ENCODE measurements at places on chromosomes 2 and 18. TPM values are rescaled to one million over a fixed set of nuclear protein-coding genes. Genes with fewer than 3 reads are reported as not detected.

DNA sequence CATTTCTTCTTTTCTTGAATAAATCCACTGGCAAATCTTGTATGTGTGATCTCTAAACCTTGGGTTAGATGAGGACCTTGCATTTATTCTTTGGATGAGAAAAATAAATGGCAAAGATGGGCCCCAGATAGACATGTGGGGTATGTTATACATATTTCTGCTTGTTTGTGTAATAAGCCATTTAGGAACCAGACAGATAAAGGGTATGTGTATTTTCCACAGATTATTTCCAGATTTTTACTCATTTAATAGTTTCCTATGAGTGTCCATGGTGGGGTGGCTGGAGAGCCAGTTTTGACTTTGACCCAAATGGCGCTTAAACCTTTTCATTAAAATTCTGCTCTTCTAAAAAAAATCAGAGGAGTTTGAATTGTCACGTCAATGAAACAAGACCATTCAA is 102.8 kb downstream of the MYCN start:
- DNase-seq: no peak

DNA sequence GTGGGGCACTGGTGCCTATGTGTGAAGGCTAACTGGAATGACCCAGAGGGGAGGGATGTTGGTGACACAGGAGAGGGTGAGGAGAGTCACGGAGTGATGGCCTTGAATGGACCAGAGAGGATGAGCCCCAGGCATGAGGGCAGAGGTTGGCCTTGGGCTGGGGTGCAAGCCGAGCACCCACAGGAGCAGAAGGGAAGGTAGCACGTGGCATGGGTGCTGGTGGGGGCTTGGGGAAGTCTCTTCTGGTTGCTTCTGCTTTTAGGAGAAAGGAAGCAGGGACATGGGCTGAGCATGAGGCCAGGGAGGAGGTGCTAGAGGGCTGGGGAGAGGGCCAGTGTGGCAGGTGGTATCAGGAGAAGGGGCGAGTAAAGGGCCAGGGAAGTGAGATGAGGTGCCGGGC is 183.8 kb downstream of the DYSF start:
- DNase-seq: no peak

- DNase-seq: no peak
Measured at GRCh38 chr2:20106746-20107145, 55.3 kb upstream of the LAPTM4A start.

DNA sequence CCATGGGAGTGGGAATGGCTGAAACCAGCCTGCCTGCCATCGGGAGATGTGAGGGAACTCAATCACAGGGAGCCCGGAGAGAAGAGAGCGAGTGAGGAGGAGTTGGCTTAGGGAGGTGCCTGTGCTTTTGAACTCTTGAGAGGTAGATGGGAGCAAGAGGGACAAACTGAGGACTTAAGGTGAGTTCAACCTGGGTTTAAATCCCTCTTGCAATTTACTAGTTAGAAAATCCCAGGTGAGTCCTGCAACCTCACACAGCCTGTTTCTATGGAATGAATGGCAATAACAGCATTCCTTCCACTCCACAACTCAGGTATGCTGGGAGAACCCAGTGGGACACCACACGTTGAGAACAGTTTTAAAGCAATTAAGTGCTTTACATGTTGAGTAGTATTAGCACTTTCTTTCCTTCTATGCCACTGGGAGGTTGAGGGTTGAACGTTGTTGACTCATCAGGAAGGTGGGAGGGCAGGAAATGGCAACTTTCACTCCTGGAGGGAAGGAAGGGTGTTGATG is 57.3 kb downstream of the VIT start:
- no peak for DNase-seq

- no peak for DNase-seq
Measured at GRCh38 chr18:63553081-63553480, 10.9 kb downstream of the SERPINB12 start.

GRCh38 chr2:164717000-164717803 is 95.9 kb upstream of the GRB14 start:
- no peak for DNase-seq

- no peak for DNase-seq
Measured at GRCh38 chr2:71306762-71307161, 24.8 kb upstream of the ZNF638 start.

GRCh38 chr2:12412898-12413305 is 303.8 kb upstream of the TRIB2 start:
- DNase-seq: peak; percentile 43

DNA sequence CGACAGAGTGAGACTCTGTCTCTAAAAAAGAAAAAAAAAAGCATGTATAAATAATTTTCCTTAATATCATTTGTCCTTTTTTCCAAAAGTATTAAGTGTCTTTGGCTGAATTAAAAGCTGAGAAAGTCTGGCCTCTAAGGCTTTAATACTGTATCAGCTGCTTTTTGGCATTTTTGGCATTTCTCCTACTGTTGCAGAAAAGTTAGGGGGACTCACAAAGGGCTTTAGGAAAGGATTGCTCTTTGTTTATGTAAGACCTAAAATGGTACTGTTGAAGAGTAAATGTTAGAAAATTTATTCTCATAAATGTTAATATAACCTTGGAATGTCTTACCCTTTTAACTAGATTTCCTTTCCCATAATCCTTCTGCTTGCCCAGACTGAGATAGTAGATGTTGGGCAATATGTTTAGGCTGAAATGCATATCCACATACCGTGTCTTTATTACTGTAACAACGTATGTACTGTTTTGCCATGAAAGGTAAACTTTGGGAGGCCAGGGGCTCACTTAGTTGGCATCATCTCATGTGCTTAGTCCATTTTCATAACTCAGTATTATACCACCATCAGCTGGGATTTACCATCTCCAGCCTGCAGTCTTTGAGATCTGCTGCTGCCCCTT is 18.0 kb upstream of the STON1 start:
- DNase-seq: no peak

GRCh38 chr2:148876595-148877402 is 1.8 kb downstream of the KIF5C start:
- DNase-seq: peak; percentile 79

- DNase-seq: no peak
Measured at GRCh38 chr2:82853299-82853698, 1605.8 kb downstream of the SUCLG1 start.

DNA sequence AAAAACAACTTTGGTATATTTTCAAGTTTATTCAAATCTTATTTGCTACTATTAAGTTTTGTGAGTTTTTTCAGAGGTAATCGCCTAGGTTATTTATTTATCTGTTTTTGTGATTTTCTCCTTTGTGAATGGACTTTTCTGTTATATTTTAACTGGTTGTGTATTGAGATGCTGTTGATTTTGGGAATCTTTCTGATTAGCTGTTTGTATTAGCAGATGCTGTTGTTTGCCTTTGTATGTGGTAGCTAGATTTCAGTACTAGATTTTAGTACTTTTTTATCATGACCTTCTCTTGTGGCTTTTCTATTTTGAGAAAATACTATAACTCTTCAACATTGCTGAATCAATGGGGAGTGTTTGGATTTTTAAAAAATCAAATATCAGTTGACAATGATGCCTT is 42.4 kb downstream of the TSHZ1 start:
- DNase-seq: no peak

DNA sequence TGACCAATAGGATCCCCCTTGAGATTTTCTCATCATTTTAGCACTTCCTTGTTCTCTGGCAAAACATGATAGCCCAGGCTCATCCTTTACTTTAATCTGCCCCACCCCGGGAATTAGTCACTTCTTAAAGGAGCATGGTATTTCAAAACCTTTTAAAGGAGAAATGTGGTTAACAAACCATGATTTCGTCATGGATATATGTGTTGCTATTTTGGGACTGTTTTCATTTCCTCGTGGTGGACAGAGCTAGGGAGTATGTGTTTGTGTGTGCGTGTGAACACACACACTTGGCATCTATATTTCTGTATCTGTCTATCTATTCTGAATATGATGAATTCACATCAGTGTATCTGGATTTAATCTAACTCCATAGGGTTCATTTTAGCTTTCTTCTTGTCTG is 128.1 kb downstream of the BIRC6 start:
- no peak for DNase-seq

- DNase-seq: no peak
Measured at GRCh38 chr2:74080346-74080745, 67.4 kb downstream of the BOLA3 start.

DNA sequence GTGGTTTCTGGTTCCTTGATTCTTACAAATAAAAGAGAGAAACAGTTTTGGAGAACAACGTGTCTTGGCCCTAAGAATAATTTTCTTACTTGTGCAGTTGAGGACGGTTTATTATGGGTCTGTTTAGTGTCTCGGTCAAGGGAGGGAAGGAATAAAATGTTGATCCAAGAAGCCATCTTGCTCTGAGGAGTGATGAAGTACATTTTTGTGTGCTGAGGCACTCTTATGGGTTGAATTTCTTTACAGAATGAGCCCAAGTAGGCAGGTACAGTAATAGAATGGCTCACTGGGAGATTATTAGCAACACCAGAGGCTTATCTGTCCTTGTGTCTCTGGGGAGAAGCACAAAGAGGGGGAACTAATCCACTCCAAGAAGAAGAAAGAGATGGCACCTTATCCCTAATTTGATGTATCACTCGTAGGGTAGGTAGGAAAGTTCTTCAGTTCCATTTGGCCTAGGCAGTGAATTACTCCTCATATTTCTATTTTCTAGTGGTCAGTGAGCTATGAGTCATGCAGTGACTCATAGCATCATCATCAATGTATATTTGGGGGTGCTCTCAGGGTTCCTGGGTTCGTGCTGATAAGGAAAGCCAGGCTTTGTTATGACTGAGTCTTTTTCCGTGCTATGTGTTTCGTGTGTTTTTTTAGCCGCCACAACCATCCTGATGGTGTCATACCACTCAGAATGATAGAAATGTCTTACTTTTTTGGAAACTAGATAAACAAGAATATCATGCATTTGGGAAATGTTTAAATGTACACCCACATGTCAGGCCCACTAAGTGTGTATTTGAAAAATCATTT is 250.1 kb upstream of the CTAGE1 start:
- DNase-seq: no peak

DNA sequence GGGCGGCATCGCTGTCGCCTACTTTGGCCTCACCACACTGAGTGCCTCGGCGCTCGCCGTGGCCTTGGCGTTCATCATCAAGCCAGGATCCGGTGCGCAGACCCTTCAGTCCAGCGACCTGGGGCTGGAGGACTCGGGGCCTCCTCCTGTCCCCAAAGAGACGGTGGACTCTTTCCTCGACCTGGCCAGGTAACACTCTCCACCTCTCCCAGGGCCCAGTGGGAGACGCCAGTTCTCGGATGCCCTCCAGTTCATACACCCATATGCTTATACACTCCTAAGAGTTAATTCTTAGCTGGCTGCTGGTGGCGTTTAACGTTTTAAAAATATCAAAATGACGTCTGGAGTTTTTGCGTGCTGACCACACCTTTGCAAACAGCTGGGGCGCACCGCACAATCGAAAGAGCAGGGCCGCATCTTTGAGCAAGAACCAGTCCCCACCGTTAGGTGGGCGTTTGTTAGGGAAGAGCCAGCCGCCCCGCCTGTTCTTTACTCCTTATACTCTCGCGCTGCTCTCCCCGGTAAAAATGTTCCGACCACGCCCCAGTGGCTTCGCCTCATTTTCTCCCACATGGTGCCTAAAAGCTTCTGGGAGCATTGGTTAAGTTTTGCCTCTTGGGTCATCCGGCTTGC is 899 bp downstream of the SLC1A4 start:
- no peak for DNase-seq

GRCh38 chr2:18047896-18048657 is 169.6 kb downstream of the KCNS3 start:
- DNase-seq: no peak

- no peak for DNase-seq
Measured at GRCh38 chr2:191189112-191189635, 38.4 kb upstream of the STAT4 start.

DNA sequence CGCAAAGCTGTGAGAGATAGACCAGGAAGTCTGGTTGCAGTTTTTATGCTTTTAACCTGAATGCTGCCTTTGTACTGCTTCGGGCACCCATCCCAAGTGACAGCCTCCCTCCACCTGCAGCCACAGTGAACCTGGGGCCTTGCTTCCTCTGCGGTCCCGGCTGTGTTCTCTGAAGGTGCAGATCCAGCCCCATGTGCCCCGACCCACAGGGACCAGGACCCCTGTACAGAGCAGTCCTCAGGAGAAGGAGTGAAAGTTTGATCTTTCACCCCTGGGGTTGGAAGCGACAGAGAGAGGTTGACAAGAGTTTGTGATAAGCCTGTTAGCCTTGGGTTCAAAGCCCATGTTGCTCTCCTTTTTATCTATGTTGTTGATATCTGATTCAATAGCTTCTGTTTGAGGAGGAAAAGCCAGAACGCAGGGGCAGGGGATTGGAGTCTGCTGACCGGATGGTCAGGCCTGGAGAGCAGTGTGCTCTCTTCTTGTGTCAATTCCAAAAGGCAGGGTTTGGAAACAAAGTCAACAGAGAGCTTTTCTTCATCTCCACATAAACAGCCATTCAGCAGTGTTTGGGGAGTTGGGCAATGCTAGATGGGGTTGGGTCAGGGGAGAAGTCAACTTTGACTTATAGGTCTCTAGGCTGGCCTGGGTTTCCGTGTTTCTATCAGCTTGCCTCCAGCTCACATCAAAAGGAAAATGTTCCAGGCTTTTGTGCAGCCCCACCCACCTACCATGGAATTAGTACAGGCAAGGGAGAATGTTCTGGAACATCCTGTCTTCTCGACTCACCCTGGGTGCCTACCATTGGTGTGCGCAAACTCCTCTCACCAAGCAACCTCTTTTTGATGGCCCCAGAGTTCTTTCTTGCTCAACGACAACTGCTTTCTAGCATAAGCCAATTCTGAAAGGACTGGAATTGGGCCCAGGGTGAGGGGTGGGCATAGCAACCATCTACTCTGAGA is 214.9 kb downstream of the ALPK2 start:
- DNase-seq: no peak

DNA sequence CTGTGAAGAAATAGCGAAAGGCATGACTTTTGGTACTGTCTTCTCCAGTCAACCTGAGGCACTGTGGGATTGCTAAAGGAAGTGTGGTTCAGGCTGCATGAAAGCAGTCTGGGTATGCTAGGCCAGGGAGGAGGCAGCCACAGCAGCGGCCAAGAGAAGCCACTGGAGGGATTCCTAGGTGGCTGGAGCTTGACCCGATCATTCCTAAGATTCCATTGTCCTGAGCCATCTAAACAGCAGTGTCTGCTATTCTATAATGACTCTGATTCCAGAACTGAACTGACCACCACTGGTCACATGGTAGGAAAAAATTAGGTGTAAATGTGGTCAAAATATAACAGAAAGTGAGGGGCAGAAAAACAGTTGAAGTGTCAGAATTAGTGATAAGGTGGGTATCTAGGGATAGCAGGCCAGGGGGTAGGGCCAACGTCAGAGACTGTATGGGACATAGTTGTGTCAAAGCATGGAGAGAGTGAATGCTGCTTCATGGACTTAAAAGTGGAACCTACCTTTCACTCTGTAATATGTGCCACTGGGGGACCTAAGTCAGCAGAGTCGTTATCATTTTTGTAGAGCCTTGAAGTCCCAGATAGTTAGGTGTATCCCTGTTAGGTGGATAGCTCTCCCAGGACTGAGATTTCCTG is 204.6 kb downstream of the CTNNA2 start:
- no peak for DNase-seq

Gene ABCB11
- polyA plus RNA-seq: not detected

Gene WDR35
- 12.1 TPM for polyA plus RNA-seq

Gene PAX3
- not detected for polyA plus RNA-seq

Gene CKAP2L
- 2.9 TPM for polyA plus RNA-seq
